ENCODE measurements at places on chromosomes 11 and 22. TPM values are rescaled to one million over a fixed set of nuclear protein-coding genes. Genes with fewer than 3 reads are reported as not detected.

The OR52A1 gene
- total RNA-seq: not detected

The GRM5 gene
- total RNA-seq: 0.05 TPM

The MMP12 gene
- total RNA-seq: 0.18 TPM

The OR10A2 gene
- total RNA-seq: not detected

The UBXN1 gene
- total RNA-seq: 96.5 TPM

The MCM5 gene
- total RNA-seq: 6.5 TPM

The CHCHD10 gene
- total RNA-seq: 3.0 TPM

The TRIM64C gene
- total RNA-seq: not detected

The MAPK1 gene
- 76.2 TPM for total RNA-seq

The USH1C gene
- not detected for total RNA-seq

The NXPE1 gene
- total RNA-seq: not detected

The AIP gene
- 51.1 TPM for total RNA-seq

The WBP2NL gene
- total RNA-seq: 0.60 TPM

The TCN2 gene
- total RNA-seq: 3.1 TPM

The MUC5AC gene
- total RNA-seq: not detected

The SDF2L1 gene
- total RNA-seq: 35.6 TPM

Measured in smooth muscle cell of the umbilical artery (primary cell).